ENCODE measurements at places on chromosomes 3 and 15.

DNA sequence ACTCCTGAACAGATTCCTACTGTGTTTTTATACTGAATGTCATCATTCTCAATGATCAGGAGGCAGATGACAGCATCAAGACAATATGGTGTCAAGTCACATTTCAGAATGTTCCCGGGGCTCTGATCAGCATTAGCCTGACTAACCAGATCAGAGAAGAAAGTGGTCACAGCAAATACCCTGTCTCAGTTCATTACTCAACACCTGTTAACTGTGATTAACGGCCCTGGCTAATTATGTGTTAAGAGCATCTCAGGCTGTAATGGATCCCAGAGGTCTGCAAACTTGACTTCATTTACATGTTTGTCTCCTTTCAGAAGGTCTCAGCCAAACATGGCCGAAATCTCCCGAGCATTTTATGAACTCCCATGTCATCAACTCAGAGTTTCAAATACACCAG is 833.7 kb downstream of the FHIT start:
- no peak for DNase-seq

DNA sequence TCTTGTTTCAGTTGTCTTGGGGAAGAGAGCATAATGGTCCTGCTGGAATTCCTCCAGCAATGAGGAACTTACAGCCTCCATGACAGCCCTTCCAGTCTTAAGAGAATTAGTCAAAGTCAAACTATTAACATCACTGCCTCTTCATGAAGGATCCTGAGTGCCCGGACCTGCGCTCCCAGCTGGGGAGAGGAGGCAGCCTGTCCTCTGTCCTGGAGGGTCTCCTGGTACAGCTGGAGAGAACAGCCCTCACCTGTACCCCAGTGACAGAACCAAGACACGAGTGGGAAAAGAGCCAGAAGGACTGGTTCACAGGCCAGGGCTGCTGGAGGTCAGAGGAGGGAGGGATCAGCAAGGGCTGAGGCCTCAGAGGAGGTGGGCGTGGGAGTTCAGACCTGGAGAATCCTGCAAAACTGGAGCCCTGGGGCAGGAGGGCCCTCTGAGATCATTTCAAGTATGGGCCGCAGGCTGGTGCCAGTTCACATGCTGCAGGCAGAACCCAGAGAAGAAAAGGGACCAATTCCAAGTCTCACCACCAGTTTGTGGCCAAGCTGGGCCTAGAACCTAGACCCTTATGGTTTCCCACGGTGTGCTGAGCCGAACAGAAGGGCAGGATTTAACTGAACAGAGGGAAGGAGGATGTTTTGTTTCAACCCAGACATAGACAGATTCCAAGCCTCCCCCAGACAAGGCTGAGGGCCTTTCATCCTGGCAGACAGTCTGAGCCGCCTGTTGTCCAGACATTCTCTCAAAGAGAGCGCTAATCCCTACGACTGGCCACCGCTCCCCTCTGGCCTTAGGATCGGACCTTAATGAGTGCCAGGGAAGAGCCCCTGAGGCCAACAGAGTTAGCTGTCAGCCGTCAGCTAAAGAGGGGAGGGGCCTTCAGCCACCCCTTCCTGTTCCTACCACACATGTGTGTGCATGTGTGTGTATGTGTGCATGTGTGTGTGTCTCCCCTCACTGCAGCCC is 18.2 kb downstream of the LOXL1 start:
- no peak for DNase-seq

- DNase-seq = no peak
These were observed 2.8 kb upstream of the OR5K1 start for GRCh38 chr3:98460220-98460619.

DNA sequence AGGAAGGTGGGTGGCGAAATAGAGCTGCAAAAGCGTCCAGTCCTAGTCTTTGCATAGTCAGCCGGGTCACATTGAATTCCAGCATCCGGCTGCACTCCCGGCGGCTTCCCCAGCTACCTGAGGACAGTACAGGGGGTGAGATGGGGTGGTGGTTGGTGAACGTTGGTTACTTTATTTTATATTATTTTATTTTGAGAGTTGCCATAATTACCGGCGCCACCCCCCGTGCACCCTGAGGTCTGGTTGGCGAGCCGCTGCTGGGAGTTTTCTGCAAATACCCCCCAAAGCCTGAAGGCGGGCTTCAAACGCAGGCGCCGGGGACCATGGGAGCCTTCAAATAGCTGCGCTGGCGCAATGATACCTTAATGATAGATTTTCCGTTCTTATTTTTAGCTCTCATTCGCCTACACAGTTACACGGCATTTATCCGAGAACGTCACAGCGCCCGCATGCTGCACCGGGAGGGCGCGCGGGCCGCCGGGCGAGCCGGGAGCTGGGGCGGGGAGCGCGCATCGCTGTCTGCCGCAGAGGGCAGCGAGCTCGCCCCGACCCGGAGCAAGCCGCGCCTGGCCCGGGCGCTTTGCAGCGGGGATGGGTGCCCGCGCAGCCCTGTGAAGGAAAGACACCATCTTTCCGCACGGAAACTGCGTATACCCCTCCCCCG is 756 bp upstream of the RASGRF1 start:
- DNase-seq = peak; percentile 59

GRCh38 chr15:63028442-63029110 is 14.0 kb upstream of the TPM1 start:
- DNase-seq = no peak

DNA sequence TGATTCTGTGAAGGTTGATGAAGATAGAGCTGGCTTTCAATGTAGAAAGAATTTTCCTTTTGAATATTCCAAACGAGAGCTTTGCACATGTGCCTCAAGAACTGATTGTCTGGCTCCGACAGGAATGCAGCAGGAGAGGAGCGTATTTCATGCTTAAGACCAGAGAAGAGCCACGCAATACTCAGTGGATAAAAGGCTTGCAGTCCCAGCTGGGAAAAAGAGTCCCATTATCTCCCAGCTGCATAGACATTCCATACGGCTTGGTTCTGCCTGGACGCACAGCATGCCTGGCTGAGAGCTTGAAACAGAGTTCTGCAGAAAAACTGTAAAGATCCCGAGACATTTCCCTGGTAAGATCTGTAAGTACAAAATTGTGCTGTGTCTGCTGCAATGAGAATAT is at the start of gene CNTN6:
TSS of gene CNTN6 (plus strand) at position 254 of the 400 bp plus-strand sequence. CDS start 54,985 bp downstream, outside the sequence.
- DNase-seq = peak; percentile 16

DNA sequence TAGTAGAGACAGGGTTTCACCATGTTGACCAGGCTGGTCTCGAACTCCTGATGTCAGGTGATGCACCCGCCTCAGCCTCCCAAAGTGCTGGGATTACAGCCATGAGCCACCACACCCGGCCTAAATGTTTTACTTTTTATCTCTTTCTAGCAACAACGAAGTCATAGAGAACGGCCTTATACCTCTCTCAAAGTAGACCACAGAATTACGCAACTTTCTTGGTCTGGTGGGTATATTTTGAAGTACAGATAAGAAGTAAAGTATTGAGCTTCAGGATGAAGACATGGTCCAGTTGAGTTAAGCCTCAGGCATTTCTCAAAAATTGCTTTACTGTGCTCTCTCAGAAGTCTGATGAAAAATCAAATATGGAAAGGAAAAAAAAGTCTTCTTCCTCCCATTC is 30.6 kb downstream of the FAM240A start:
- no peak for DNase-seq

GRCh38 chr15:48560321-48561051 is 85.0 kb downstream of the FBN1 start:
- DNase-seq = no peak

DNA sequence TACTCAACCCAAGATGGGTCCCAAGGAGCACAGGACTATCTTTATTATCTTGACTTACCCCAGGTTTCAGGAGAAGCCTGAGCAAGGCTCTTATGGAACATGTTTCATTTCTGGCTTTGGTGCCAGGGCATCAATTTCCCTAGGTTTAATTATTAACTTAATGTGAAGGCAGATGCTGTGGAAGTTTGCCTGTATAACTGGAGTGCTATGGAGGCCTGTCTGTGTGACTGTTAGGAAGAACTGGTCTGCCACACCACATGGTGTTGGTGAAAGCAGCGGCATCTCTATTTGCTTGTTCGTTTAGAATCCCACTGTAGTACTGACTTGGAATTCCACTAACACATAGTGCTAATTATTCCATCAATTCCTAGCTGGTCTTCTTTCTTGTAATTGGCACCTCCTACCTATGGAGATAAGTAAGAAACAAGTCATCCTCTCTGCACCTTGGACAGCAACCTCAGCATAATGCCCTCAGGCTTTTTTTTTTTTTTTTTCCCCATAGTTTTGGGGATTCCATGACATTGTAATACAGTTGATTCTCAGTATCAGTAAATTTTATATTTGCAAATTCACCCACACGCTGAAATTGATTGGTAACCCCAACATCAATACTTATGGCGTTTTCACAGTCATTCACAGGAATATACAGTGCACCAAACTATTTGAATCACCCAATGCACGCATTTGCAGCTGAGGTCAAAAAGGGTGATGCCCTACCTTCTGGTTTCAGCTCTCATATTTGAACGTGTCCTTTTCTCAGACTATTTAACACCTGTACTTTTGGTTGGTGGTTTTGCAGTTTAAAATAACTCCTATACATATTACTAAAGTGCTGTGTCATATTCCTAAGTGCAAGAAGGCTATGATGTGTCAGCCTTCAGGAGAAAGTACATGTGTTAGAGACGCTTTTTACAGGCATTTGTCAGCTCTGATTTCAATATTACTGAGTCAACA is 772.8 kb upstream of the LMCD1 start:
- no peak for DNase-seq

DNA sequence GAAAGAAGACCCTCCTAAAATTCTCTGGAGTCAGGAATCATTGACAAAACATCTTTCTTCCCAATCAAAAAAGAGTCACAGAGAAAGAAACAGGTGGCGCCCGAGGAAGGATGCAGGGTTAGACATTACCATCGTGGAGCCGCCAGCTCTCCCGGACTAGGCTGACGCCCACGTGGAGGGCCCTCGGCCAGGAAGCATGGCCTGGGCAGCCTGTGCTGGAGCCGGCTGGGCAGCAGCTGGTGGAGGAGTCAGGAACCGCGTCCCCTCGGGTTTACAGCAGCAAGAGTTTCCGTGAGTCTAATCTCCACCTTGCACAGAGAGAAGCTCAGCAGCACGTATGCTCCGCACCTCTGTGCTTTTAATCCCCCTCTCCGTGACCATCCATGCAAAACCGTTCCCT is 533.7 kb upstream of the ATP11B start:
- DNase-seq = no peak

DNA sequence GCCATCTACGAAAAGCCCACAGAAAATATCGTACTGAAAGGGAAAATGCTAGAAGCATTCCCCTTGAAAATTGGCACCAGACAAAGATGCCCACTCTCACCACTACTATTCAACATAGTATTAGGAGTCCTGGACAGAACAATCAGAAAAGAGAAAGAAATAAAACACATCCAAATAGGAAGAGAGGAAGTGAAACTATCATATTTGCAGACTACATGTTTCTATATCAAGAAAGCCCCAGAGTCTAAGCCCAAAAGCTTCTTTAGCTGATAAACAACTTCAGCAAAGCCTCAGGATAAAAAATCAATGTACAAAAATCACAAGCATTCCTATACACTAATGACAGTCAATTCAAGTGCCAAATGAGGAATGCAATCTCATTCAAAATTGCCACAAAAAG is 15.6 kb downstream of the OR5K3 start:
- no peak for DNase-seq

DNA sequence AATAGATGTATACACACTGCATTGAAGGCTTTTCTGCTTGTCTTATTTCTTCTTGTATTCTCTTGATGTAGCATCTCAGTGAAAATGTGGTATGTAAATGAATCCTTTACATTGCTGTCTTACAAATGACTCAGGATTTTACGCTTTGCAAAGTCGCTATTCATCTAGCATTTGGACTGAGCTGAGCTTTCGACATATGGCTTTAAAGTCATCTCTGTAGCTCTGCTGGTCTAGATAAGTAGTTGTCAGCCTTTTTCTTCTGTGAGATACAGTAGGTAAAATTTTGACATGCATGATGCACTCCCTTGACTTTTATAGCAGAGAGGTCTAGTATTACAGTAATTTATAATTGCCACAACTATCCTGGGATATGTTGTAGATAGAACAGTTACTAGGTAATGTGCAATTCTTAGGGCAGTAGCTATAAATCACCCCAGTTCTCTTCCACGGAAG is 16.8 kb downstream of the MEF2A start:
- DNase-seq = no peak

GRCh38 chr3:120369037-120369467 is 19.9 kb upstream of the LRRC58 start:
- DNase-seq = no peak

DNA sequence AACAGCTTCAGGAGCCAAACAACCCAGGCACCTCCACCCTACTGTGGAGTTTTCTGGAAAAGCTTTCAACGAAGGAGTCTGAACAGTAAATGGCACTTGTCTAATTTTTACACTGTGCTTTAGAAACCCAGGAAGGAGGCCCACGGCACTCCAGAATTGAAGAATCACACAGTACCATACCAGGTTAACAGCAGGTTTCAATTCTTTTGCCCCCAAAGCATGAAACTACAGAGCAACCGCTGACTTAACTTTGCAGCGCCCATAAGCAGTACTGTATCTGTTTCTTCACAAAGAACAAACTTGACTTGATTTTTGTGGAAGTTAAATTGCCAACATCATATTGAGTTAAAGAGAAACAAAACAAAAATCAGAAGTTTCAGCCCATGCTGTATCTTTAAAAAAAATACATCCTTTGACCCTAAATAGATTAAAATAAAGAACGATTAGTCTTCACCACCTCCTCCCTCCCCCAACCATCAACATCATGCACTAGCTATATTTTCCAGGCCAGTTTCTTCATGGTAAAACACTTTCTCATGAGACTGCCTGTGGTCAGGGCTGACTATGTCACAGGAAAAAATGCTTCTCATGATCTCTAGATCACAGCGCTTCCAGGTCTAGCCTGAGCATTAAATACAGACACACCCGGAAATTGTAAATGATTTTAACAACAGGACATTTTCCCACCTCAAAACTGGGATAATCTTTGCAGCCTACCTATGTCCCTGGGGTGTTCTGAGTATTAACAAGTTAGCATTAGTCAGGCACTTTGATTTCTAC is 456.3 kb downstream of the FOXP1 start:
- DNase-seq = no peak

DNA sequence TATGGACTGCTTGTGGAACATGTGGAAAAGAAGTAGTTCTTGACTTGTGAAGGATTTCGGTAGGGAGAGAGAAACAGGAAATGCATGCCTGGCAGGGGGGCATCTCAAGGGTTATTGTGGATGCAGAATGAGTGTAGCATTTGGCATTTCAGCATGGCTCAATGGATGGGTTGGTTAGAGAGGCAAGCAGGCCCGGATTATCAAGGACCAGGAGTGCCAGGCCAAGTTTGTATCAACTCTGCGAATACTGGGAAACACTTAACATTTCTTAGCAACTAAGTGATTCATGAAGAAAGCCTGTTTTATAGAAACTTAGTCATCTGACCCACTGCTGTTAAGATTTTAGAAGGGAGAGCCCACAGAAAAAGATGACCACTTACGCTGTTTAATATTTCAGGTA is 33.6 kb downstream of the KIF15 start:
- DNase-seq = no peak

DNA sequence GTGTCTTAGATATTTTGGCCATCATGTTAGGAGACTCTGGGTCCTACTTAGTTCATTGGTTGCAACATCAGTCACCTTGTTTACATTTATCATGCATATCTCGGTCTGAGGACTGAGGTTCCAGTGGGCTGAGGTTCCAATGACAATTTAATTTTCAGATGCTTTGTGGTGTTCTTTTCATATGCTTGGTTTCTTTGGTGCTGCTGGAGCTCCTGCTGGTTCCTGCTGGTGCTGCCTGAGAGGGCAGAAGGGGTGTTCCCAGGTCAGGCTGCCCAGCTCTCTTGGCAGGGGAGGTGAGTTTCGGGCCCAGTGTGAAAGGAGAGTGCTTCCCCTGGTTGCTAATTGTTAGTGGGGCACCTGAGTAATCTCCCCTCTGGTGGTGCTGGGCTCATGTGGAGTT is 6.9 kb upstream of the KLHL40 start:
- no peak for DNase-seq

- DNase-seq = no peak
These were observed 5.5 kb upstream of the IL20RB start for GRCh38 chr3:136952292-136952691.

All from NCI-H1694 (cell line).